Activated CD4-positive, alpha-beta T cell treated with anti-CD3 and anti-CD28 coated beads for 1 hour (primary cell): ENCODE measurements at places on chromosomes 4 and X.
A peak's percentile ranks its signal among the peaks of the same experiment; 100 is the strongest.

DNA sequence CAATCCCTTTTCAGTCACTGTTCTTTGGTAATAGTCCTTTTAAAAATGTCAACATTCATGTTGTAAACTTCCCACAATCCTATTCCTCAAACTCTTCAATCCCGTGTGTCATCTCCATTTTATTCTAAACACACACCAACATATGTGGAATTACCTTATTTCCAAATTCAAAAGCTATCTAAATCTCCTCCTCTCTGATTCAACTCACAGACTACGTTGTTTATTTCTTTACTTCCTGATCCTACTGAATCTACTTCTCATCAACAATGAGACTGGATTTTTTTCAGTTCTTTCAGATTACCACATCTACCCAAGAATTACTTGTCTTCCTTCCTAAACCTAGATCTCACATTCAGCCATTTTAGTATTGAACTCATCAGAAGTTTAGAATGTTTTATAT, 188.2 kb downstream of the GABRB1 start:
- no peak for DNase-seq

- peak; percentile 62 for DNase-seq
These were observed at the start of gene DAPP1 for GRCh38 chr4:99816545-99817308. Gene DAPP1, plus strand, starts transcription at chr4:99816827. Its CDS starts 87 bp downstream, at chr4:99816914.

GRCh38 chrX:68345025-68345424, 88.3 kb downstream of the OPHN1 start:
- no peak for DNase-seq

GRCh38 chrX:8278557-8278956, 107.5 kb upstream of the VCX2 start:
- no peak for DNase-seq

GRCh38 chrX:10617186-10617998, 3.0 kb downstream of the MID1 start:
- no peak for DNase-seq

DNA sequence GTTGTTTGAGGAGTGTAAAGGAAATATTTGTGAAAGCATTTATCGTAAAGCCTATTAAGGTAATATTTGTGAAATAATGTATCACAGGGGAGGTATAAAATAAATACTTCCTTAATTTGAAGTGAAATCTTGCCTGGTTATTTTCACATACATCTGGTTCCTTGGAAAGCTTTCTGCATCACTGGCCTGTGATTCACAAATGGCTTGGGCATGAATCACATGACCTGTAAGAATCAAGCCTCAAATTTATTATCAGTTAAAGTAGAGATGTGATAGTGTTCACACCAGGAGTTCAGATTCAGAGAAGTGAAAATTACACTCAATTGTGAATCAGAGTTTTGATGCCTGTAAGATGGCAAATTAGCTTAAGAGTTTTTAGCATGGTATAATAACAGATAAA, 1911.4 kb downstream of the STIM2 start:
- no peak for DNase-seq
